Left lobe of liver (tissue), 2 donors: ENCODE measurements at places on chromosomes 5 and 9. TPM values are rescaled to one million over a fixed set of nuclear protein-coding genes. Genes with fewer than 3 reads are reported as not detected.

NDUFAF2 gene
- 11.2 TPM for total RNA-seq

CKMT2 gene
- 0.78 TPM for total RNA-seq

RLN1 gene
- total RNA-seq, result not detected

- DNase-seq, result no peak
Observed at GRCh38 chr5:158209219-158209908, 350.4 kb upstream of the CLINT1 start.

DNA sequence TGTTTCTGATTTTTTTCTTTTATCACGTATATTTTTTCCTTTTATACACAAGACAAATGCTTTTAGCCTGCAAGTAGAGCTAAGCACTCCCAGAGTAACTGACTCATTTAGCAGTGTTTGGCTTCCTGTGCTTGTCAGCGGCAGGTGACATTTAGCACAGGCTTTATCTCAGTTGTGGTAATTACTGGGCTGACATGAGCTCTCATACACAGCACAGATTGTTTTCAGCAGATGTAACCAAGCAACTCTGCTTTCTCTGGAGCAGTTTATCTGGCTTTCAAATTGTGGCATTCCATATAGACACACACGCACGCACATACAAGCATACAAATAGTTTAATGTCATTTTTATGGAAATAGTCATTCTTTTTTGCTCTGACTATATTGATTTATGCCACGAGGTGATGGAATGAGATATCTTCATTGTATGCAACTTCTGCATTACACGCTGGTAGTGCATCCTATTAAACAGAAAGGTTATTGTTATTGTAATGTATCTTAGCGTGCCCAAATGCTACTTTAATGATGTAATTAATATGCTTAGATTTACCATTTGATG, 379.0 kb upstream of the GRAMD2B start:
- no peak for DNase-seq

GRCh38 chr9:91207729-91208418, 153.8 kb downstream of the AUH start:
- peak; percentile 48 for DNase-seq

GRCh38 chr5:149153193-149153750, 12.0 kb downstream of the ABLIM3 start:
- DNase-seq, result no peak

DNA sequence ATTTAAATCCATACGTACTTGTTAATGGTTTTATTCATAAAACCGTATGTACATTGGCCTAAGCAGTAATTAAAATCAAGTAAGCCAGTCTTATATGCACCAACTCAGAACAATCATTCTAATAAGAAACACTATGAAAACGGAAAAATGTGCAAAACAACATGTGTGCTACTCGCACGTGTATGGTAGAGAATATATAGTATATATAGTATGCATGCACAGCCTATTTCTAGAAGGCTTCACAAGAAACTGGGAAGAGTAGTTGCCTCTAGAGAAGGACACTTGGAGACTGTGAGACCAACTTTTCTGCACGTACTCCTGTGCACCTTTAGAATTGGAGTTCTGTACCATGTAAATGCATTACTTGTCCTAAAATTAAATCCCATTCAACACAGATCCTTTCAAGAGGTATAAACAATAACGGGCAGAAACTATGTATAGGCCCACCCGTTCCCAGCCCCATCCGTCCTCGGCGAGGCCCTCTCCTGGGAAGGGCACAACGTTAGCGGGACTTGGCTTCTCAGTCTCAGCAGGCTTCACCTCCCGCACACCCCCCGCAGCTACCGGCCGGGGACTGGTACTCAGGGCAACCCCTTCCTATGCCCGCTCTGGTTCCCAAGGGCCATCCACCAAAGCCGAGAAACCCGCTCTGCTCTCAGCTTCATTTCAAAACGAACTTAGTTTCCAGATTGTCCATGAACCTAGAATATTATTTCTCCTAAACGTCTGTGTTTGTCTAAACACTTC, 2.0 kb downstream of the CDC14B start:
- peak; percentile 48 for DNase-seq

- DNase-seq, result no peak
Observed at GRCh38 chr9:14511452-14511851, 181.8 kb downstream of the ZDHHC21 start.
